HCEC 1CT (cell line): ENCODE measurements at places on chromosomes 12 and 14.

DNA sequence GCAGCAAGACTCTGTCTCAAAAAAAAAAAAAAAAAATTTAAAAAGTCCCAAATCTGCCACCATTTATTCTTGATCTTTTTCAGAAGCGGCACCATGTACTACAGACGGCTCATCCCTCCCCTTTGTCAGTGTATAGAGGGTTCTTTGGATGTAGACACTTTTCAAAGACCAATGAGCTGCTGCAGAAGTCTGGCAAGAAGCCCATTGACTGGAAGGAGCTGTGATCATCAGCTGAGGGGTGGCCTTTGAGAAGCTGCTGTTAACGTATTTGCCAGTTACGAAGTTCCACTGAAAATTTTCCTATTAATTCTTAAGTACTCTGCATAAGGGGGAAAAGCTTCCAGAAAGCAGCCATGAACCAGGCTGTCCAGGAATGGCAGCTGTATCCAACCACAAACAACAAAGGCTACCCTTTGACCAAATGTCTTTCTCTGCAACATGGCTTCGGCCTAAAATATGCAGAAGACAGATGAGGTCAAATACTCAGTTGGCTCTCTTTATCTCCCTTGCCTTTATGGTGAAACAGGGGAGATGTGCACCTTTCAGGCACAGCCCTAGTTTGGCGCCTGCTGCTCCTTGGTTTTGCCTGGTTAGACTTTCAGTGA lies 6.5 kb upstream of the ACACB start:
- DNase-seq = no peak

DNA sequence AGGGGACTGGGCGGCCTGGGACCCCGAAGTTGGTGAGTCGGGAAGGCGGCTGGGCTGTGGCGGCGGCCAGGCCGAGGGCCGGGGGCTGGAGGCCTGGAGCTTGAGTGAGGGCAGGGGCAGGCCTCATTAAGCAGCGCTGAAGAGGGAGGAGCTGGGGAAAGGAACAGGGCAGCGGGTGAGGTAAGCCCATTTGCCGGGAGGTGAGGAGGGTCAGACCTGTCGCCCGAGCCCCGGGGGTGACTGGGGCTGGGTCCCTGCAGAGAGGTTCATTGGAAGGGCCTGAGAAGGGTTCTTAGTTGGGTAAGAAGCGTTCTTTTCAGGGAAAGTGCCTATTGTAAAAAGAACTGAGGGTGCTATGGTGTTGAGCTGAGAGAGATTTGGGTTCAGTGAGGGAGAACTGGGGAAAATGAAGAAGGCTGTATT lies 441 bp downstream of the RAB5B start:
- peak; percentile 29 for DNase-seq

DNA sequence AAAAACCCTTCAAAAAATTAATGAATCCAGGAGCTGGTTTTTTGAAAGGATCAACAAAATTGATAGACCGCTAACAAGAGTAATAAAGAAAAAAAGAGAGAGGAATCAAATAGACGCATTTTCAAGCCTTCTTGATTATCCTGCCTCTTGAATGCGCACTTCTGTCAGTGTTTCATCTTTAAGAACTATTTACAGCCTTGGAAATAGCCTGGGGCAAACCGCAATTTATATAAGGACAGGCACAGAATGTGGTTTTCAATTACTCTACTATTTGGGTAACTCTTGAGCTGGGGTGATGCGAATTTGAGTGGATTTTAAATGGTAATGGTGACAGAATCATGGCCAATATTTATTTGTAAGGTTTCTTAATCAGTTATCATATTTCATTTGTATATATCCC lies 179.1 kb upstream of the OTX2 start:
- DNase-seq = no peak

DNA sequence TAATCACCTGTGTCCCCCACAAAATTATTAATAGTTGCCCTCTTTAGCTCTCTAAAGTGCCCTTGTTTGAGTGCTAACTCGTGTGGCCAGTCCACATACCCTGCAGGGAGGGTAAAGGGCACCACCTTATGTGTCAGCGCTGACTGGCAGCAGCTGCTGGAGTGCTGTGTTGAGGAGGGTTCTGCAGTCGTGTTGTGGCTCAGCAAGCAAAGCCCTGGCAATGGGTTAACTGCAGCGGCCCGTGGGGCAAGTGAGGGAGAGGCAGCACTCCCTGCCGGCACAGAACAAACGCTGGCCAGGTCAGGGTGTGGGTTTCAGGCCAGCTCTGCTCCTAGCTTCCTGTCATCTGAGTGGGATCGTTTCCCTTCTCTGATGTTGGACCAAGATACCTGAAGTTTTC lies 369.8 kb downstream of the CACNA1C start:
- no peak for DNase-seq

DNA sequence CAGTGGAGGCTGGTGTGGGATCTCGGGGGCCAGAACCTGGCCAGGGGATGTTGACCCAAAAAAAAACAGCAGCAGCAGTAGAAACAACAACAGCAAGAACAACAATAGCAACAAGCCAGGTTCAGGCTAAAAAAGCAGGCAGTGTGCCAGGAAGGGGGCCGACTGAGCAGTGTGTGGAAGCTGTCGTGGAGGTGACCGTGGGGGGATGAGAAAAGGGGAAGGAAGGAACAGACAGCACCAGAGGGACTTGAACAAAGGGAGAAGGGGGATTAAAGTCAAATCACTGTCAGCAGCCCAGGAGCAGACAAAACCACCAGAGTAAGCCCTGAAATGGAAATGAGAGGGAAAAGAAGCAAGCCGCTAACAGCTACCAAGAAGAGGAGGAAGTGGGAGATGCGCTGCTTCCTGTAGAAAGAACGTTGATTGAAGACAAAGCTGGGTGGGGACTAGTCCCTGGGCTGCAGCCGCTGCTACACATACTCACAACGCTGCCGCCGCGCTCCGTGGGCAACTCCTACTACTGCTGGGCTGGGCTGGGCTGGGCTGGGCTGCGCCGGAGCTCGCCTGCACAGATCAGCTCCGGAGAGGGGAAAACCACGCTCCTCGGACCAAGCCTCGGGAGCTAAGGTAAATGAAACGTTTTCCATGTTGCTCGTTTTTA lies at the start of gene GNG2:
Gene GNG2 (plus strand): TSS at position 449 of the 661 bp plus-strand sequence. CDS start 90,067 bp downstream, outside the sequence.
- peak; percentile 90 for DNase-seq

DNA sequence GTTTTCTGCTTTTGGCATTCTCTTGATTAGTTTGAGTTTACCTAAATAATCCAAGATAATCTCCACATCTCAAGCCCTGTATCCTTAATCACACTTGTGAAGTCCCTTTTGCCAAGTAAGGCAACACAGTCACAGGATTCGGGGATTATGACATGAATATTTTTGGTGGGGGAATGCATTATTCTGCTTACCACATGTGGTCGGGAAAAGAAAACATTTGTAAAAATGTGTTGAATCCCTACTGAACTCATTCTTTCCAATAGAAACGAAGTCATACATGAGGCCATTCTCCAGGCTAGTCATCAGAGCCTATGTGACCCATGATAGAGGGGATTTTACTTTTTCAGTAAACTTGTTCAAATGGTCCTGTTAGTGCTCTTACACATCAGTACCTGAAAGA lies 58.5 kb upstream of the PRICKLE1 start:
- DNase-seq = no peak

DNA sequence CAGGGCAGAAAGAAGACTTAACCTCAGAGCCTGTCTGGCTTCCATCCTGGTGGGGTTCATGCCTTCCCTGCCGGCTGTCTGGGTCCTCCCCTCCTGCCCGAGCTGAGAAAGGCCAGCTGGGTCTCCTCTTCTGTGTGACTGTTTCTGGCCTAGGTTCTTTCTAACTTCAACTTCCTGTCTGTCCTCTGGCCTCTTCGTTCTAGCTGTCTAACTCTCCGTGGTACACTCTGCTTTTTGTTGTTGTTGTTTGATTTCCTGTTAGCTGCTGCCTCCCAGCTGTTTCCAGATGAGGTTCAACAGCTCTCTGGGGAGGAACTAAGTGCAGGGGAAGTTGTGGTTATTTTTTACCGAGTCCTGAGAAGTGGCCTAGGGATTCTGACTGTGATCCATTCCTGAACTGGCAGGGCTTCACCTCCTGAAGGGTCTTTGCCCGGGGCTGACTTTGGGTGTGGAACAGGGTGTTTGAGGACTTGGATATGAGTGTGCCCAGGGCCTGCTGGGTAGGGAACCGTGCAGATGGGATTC lies 3.2 kb downstream of the MLXIP start:
- DNase-seq = peak; percentile 85

- DNase-seq = no peak
These were observed 163.1 kb downstream of the TTC8 start for GRCh38 chr14:88987516-88987915.

GRCh38 chr12:114302606-114303315 lies 103.2 kb downstream of the TBX5 start:
- DNase-seq = no peak

GRCh38 chr14:21109377-21110138 lies 8.7 kb downstream of the TMEM253 start:
- DNase-seq = no peak

- DNase-seq = no peak
These were observed 78.5 kb upstream of the FZD10 start for GRCh38 chr12:130083734-130084133.

GRCh38 chr12:96239711-96240635 lies 45.8 kb downstream of the ELK3 start:
- DNase-seq = no peak

- DNase-seq = no peak
These were observed 156.0 kb upstream of the PLEKHG7 start for GRCh38 chr12:92546635-92547348.

DNA sequence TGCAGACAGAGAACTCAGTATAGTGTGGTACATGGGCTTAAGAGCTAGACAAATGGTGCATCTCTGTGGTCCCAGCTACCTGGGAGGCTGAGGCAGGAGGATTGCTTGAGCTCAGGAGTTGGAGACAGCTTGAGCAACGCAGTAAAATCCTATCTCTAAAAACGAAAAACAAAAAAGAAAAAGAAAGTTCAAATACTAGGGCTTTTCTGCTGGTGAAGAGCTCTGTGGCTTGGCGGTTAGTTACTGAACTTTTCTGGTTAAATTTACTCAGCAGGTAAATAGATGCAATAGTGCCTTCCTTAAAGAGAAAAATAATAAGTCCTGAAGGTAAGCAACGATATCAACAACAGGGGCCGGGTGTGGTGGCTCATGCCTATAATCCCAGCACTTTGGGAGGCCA lies 31.4 kb upstream of the RAP1B start:
- DNase-seq = no peak

DNA sequence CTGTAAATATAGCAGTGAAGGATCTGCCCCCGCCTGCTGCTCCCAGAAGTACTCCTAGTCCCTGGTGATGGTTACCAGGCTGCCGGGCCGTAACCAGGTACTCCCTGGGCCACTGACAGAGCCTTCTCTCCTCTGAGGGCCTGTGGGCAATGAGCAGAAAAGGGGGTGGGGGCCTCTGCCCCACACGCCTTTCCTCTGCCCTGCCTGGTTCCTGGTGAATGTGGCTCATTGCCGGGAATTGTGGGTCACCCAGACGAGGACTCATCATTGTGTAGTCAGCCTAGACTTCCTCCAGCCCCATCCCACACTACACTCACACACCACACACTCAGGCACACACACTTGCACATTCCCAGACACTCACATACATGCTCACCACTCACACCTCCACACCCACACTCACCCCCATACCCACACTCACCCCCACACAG lies 35.7 kb upstream of the ACTN1 start:
- peak; percentile 41 for DNase-seq

DNA sequence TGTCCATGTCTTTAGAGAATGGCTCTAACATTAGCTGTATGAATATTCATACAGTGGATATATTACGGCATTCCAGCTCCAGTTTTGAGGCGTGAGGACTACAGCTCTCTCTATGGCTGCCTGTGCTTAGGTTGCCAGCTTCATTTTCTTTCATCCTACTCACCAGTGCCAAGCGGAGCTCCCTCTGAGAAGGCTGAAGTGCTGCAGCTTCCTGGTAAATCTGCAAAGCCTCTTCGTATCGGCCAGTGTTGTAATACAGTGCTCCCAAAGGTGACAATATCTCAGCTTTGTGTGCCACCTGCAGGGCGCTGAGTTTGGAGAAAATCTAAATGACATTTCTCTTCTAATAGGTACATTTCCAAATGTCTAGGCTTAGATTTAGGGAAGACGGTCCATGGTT lies 19.8 kb upstream of the OVCH1 start:
- no peak for DNase-seq

DNA sequence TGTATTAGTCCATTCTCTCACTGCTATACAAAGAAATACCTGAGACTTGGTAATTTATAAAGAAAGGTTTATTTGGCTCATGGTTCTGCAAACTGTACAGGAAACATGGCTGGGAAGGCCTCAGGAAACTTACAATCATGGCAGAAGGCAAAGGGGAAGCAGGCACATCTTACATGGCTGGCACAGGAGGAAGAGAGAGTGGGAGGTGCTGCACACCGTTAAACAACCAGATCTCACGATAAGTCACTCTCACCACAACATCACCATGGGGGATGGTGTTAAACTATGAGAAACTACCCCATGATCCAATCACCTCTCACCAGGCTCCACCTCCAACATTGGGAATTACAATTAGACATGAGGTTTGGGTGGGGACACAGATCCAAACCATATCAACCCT lies 191.8 kb upstream of the PLXNC1 start:
- no peak for DNase-seq

- DNase-seq = no peak
These were observed 10.1 kb downstream of the FGF6 start for GRCh38 chr12:4435537-4435936.

- DNase-seq = peak; percentile 62
These were observed 25.6 kb downstream of the KCNK13 start for GRCh38 chr14:90087433-90087832.

DNA sequence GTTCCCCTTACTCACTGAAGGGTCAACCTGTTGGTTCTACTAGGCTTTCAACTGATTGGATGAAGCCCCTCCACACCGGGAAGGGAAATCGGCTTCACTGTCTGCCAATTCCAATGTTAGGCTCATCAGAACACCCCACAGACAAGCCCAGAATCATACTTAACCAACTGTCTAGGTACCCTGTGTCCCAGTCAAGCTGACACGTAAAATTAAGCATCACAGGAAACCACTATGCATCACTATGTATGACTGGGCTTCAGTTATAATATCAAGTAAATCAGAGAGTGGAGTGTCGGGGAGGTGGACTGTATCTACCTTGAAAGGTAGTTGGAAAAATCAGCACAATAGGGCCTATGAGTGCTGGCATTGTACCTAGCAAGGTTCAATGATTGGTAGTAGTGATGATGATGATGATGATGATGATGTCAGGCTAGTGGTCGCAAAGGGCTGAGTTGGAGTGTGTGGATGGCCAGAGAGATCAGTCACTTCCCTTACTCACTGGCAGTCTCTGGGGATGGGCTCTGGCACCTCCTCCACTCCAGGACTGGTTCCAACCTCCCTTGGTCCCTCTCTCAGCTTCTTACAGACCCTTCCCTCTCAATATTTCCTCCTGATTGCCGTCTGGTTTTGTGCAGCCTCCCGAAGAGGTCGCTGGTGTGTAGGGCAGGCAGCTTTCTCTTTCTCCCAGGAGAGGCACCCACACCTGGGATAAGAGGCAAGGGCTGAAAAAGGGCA lies 3.3 kb upstream of the ATG101 start:
- DNase-seq = no peak

- DNase-seq = no peak
These were observed 11.9 kb upstream of the KLRB1 start for GRCh38 chr12:9619411-9620179.

- no peak for DNase-seq
These were observed 237.2 kb downstream of the SLC15A4 start for GRCh38 chr12:128586451-128587029.

GRCh38 chr12:63382930-63383329 lies 231.9 kb upstream of the AVPR1A start:
- DNase-seq = no peak

GRCh38 chr14:84686550-84686949 lies 843.4 kb upstream of the FLRT2 start:
- DNase-seq = no peak
